ELR (cell line): ENCODE measurements at places on chromosomes 3 and 15.

DNA sequence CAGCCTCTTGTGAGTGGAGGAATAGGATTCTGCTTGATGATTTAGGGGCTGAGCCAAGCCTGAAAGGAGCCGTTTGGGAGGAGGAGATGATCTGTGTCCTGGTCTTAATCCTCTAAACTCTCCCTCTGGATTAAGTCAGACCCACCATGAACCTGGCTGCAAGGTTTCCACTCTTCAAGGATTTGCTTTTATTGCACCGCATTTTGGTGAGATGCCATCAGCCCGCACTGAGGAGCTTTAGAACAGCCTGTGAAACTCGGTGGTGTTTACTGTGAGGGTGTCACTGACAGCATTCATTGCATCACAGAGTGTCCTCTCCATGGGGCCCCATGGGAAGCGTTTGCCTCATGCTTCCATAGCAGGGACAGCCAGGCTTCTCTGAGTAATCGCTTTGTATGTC, 59.2 kb downstream of the EPHB1 start:
- no peak for DNase-seq

DNA sequence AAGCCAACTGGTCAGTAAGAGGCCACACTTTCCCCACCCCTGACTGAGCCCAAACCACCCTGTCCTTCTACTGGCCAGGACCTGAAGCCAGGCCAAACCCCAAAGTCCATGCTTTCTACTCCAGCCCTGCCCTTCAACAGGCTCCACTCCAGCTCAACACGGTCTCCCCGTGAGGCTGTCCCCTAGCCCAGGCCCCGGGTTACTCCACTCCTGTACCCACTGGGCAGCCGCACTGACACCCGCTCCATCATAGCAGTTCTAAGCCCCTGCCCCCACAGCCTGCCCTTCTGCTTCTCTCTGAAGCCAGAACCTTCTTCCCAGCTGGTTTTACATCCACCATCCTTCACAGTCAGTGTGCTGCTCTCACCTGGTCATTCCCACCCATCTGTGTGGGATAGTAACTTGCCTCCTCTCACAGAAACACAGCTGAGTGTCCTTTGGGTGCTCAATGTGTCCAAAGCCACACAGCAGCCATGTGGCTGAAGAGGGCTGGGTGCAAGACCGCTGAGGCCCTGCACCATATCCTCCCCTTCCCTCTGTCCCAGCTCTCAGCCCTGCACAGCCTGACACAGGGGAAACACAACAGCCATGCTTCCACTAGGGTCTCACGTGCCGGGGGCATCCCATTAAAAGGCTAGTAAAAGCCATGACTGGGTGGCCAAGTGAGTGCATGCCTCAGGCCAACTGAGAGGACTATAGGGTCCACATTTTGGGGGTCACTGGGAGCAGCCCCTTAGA, 38.1 kb downstream of the TLE3 start:
- no peak for DNase-seq

DNA sequence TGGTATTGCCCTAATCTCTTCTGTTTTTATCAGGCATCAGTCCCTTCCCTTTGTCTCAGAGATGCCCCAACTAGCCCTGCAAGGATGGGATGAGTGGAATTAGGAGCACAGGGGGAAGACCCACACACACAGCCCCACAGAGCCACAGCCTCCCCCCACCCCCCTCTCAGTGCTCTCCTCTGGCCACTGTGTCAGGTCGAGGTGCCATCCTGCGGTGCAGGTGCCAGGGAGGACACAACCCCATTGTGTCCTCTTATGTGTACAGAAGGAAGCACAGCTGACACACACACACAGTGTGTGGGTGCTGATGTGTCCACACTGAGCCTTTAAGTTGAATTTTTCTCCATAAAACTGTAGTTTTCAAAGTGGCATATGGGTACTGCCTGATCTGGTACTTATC, 534.5 kb downstream of the OCA2 start:
- no peak for DNase-seq

DNA sequence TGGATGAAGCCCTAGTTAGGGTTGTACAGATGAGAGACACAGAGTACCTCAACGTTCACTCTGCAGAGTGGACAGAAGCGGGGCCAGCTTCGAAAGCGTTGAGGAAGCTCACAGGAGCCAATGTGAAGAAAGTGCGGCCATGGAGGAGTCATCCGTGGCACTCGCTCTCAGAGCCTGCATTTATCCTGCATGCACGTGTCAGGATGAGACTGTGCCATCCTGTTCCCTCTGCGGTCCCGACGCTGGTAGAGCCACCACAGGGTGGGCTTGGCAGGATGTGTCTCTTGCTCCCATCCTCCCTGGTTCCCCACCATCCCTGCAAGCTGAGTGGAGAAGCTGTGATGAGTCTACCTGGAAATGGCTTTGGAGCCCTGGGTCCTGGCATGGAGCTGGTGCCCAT, 39.3 kb downstream of the KLHL25 start:
- no peak for DNase-seq

GRCh38 chr3:108036984-108037741, 53.7 kb downstream of the CD47 start:
- DNase-seq, result peak; percentile 68

- no peak for DNase-seq
These were observed 7.3 kb downstream of the MYO5C start for GRCh38 chr15:52288051-52288942.

- DNase-seq, result peak; percentile 72
These were observed 204.2 kb upstream of the PROK2 start for GRCh38 chr3:71989165-71989564.

- DNase-seq, result no peak
These were observed 175.6 kb downstream of the IL5RA start for GRCh38 chr3:2934541-2934940.
